NCI-H1105 treated with DMSO at 0.1 percent for 48 hours (cell line): ENCODE measurements at places on chromosomes 3 and 15.

DNA sequence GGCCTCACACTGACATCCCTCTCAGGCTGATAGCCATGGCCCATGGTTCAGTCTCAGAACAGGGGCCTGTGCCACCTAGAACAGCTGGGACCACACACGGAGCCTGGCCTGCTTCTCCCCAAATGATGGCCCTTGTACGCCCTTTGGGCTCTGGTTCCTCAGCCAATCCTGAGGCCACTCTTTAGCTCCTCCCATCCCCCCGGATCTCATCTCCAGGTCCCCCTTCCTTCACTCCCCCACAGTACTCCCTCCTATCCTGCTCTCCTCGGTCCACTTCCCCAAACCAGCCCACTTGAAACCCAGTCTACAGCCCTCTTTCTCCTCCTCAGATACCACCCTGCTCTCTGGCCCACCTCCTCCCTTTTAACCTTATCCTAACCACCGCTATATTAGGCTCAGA is 17.8 kb upstream of the ZFYVE19 start:
- DNase-seq, result no peak

GRCh38 chr3:129016356-129016719 is 15.2 kb downstream of the EFCC1 start:
- peak; percentile 89 for DNase-seq

DNA sequence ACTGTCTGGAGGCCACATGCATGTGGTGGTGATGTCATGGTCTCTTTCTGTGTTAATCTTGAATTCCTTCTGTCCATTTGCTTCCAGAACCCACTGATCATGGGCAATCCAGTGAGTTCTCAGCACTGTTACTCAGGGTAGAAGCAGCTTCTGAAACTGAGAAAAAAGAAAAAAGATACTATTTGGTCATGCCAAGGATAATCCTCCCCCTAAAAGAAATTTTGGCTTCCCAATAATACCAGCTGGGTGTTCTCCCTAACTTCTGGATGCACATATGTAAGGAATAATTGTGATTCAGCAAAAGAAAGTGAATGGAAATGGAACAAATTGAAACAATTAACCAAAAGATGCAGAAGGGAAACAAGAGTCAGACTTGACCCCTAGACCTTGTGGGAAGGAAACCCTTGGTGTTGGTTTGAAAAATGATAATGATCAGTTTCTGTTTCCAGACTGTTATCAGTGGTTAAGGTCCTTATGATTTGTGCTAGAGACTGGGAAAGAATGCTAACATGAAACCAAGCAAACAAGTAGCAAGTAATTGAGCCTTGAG is 92.3 kb downstream of the RBMS3 start:
- no peak for DNase-seq

DNA sequence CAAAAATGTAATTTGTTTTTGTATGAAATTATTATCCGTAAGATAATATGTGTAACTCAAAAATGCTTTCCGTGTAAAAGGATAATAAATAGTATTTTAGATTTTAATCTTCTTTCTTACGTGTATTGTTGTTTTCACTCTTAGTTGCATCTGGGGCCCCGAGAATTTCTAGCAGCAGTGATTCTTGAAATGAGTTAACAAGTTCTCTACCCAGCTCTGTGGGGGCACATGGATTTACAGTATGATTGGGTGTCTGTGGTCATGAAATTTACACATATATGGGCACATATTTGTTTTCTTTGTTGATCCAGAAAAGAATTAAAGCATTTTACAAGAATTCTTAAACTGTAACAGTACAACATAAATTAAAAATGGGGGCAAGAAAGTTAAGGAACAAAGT is 145.9 kb upstream of the LRRFIP2 start:
- DNase-seq, result no peak

- DNase-seq, result no peak
These were observed 105.5 kb downstream of the ATG7 start for GRCh38 chr3:11377719-11378118.

GRCh38 chr3:184362668-184363546 is 1.4 kb downstream of the POLR2H start:
- DNase-seq, result peak; percentile 100

- no peak for DNase-seq
These were observed 1.3 kb downstream of the CX3CR1 start for GRCh38 chr3:39278616-39278935.

GRCh38 chr3:50290161-50290641 is 2.0 kb downstream of the IFRD2 start:
- no peak for DNase-seq

DNA sequence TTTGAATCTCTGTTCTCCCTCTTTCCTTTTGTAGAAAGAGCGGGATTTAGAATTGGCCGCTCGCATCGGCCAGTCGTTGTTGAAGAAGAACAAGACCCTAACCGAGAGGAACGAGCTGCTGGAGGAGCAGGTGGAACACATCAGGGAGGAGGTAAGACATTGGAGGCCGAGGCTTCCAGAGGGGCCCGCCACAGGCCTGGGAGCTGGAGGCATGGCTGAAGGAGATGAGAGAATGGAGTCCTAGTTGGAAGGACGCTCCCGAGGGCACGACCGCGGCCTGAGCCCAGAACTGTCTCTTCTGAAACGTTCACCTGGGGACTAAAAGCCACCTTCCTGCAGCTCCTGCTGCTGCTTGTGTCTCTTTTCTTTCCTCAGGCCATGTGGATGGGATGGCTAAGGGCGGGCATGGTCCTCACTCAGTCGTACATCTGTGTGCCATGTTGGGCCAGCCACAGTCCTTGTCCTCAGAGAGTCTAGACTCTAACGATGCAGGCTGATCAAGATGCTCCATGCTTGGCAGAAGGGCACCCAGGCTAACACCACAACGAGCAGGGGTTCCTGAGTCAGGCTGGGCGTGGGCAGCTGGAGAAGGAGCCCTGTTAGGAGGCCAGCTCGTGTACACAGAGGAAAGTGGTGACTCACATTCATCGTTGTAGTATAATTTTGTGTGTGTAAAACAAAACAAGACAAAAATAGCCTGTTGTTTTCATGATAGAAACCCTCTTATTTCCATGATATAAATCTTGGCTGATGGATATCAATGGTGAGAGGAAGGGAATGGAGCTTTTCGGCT is 81.1 kb downstream of the CCK start:
- DNase-seq, result no peak

GRCh38 chr15:41994772-41995475 is 22.6 kb upstream of the EHD4 start:
- DNase-seq, result no peak

DNA sequence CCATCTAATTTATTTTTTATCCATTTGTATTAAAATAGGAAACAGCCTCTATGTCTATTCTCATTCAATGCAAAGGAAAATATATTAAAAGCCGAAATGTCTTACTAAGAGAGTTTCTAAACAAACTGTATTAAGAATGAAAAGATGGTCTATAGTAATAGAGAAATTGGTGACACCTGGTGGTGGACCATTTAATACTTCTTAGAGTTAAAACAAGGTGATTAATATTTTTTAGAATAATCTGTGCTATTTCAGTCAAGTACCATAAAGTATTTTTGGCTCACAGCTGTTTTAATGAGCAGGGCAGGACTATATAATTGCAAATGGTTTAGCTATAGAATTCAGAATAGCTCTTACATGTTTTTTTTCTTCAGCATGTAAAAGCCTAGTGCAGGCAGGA is 55.7 kb downstream of the SYNPR start:
- no peak for DNase-seq

GRCh38 chr3:97959872-97960271 is 12.4 kb downstream of the RIOX2 start:
- DNase-seq, result no peak

DNA sequence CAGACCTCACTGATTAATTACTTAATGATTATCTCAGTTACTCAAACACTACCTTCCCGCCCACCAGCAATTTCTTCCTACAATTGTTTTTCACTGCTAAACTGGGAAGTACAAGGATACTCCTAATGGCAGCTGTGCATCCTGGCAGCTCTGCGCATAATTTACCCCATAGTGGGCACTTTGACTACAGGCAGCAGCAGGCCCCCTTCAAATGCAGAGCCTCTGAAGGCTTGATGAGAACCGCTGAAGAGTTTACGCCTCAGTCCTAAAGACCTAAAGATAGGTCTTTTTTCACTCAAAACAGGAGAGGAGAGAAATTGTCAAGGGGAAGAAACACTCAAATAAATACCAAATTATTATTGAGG is 10.7 kb downstream of the CCDC32 start:
- DNase-seq, result no peak

- DNase-seq, result peak; percentile 85
These were observed 300.0 kb upstream of the TPM1 start for GRCh38 chr15:62742409-62743171.

DNA sequence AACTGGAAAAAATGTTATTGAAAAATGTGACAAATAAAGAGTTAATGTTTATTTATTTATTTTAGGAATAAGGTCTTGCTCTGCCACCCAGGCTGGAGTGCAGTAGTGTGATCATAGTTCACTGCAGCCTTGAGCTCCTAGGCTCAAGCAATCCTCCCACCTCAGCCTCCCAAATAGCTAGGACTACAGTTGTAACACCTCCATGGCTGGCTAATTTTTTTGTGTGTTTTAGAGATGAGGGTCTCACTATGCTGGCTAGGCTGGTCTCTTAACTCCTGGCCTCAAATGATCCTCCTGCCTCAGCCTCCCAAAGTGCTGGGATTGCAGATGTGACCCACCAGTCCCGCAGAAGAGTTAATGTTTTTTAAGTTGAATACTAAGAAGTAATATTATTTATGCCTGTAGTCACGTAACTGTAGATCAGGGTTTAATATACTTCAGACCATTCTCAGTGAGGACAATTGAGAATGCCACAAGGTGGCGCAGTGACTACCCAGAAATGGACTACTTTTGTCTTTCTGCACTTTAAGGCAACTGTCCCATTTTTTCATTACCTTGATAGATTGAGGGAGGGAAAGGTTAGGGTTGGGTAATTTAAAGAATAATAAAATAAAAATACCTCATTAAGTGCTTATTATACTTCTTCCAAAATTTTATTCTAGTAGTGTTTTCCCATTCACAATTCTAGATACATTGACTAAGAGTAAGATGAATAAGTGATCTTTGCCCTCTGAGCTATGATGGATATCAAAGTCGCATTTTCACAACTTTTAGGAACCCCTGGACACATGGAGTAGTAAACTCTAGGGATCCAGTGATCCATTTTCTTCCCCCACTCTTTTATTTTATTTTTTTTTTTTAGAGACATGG is 6.0 kb downstream of the MUC13 start:
- peak; percentile 64 for DNase-seq

- no peak for DNase-seq
These were observed 1.9 kb downstream of the ZBTB47 start for GRCh38 chr3:42655331-42655888.

GRCh38 chr15:55860468-55860867 is 117.5 kb upstream of the PRTG start:
- no peak for DNase-seq

GRCh38 chr15:29822684-29823459 is 604 bp upstream of the TJP1 start:
- DNase-seq, result peak; percentile 52

DNA sequence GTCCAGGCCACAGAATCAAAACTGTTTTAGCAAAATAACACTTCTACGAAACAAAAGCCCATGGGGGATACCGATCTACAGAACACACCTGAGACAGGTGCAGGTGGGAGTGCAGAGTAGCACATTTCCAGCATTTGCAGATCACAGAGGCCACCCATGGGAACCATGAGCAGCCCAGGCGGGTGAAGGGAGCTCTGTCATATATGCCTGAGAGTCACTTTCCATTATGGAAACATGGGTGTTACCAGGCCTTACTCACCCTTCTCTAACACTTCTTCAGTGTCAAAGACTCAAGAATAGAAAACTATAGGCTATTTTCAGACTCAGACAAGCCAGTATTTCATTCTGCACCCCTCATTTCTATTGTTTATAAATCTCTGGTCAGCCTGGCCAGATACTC is 3.5 kb downstream of the PLA1A start:
- no peak for DNase-seq

DNA sequence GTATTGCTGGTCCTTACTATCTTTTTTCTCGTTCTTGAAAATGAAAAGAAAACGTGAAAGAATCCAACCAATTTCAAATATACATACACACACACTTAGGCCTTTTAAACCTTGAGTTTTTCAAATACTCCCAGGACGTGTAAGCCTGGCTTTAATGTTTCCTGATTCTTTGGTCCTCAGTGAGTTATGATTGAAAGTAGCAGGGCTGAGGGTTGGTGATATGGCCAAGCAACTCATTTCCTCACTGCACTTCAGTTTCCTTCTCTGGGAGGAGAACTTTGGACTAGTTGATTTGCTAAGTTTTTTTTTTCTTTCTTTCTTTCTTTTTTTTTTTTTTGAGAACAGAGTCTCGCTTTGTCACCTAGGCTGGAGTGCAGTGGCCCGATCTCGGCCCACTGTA is 34.6 kb downstream of the CHD2 start:
- DNase-seq, result no peak

DNA sequence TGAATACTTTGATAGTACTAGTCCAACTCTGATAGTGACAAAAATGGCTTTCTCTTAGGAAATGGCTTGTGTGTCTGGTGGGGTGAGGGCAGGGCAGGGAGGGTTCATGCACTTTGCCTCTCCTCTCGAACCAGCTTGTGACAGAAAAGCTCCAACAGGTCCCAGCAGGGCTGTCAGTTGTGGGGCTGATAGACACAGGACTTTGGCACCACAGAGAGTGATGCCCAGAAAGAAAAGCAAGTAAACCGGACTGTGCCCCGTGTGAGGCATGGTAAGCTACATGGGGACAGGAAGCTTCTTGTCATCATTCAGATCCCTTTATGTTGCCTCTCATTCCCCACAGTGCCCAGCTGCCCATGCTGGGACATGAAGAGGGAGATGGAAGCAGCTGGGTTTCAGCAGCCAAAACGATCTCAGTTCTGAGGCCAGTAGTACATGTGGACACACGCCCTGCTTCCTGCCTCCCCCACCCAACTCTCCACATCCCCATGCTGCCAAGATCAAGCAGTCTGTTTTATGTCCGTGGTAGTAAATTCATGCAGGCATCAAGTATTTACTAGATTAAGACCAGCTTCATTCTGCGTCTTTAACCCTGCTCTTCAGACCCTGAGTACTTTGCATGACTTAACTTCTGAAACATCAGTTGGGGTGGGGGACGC is 29.7 kb upstream of the LIPC start:
- DNase-seq, result no peak

DNA sequence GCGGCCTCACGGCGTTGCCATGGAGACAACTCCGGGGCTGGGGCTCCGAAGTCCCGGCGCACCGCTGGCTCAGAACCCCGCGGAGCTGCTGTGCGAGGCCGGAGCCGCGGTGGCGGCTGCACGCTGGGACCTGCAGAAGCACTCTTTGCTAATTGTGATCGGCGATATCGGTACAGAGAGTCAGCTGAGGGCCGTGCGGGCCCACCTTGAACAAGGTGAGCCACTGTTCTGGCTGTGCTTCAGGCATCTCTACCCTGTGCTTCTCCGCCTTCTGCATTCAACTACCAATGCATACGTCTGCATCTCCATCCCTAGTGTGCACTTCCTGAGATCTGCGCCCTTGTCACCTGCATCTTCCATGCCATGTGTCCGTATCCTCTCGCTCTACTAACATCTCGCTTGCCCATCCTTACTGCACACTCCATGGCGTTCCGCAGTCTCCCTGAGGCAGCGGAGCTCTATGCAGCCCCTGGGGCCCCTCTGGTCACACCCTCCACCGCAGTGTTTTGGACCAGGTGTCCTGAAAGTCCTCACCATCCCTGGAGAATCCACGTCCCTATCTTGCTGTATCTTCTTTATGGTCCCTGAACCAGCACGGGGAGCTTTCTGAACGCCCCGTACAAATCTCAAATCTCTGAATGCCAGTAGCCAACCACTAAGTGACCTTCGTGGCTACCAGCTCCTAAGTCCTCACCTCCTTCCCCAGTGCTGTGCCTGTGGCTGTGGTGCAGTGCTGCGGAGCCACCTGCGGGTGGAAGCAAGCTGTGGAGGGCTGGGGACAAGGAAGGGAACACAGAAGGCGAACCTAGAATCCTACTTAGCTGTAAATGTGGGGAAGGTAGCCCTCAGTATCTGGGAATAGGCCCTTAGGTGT is 6.2 kb upstream of the MAP1A start:
- DNase-seq, result peak; percentile 21
